ENCODE measurements at places on chromosomes 16 and 17. TPM values are rescaled to one million over a fixed set of nuclear protein-coding genes. Genes with fewer than 3 reads are reported as not detected.

Gene SOX15
- 0.18 TPM for total RNA-seq

Gene TBCD
- total RNA-seq: 21.5 TPM

Gene PMP22
- 170 TPM for total RNA-seq

Gene ARL5C
- total RNA-seq: not detected

Gene KRTAP4-2
- total RNA-seq: not detected

Gene ETV4
- 1.3 TPM for total RNA-seq

Gene DPH1
- 16.2 TPM for total RNA-seq
